ENCODE measurements at places on chromosomes 4 and X.

DNA sequence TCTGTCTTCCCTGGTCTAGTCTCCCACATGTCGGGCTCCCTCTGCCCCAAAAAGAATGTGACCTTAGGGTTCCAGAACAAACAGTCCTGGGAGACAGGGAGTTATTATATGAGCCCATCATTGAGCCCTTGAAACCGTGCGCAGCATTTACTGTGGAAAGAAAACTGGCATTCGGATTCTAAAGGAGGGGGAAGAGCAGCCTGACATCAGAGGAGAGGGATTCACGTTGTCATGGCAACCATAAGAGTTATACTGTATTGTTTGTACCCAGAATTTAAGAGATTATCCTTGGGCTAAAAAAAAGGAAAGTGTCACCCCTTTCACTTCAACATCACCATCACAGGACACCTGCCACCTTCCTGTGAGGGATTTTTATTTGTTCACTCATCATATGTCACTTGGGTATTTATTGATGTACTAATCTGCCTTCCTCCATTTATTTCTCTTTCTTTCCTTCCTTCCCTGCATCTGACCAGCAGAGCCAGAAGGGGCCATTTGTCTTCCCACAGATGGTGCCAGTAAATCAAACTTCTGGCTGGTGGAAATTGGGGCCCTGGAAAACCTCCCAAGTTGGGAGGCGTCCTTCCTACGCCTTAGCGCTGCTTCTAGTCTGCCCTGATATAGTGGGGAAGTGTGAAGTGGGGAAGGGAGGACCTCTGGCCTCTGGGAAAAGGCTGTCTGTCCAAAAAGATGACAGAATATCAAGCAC is 64.9 kb upstream of the FRMPD3 start:
- no peak for DNase-seq

- DNase-seq: no peak
Observed at GRCh38 chr4:68719075-68719473, 48.6 kb upstream of the UGT2B15 start.

- no peak for DNase-seq
Observed at GRCh38 chr4:68929076-68929737, 22.4 kb downstream of the UGT2A3 start.

DNA sequence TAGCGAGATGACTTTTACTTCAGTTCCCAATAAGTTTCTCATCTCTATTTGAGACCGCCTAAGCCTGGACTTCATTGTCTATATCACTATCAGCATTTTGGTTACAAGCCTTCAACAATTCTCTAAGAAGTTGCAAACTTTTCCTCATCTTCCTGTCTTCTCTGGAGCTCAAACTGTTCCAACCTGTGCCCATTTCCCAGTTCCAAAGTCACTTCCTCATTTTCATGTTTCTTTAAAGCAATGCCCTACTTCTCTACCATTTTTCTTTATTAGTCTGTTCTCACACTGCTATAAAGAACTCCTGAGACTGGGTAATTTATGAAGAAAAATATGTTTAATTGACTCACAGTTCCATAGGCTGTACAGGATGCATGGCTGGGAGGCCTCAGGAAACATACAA is 251.9 kb downstream of the TECRL start:
- no peak for DNase-seq

DNA sequence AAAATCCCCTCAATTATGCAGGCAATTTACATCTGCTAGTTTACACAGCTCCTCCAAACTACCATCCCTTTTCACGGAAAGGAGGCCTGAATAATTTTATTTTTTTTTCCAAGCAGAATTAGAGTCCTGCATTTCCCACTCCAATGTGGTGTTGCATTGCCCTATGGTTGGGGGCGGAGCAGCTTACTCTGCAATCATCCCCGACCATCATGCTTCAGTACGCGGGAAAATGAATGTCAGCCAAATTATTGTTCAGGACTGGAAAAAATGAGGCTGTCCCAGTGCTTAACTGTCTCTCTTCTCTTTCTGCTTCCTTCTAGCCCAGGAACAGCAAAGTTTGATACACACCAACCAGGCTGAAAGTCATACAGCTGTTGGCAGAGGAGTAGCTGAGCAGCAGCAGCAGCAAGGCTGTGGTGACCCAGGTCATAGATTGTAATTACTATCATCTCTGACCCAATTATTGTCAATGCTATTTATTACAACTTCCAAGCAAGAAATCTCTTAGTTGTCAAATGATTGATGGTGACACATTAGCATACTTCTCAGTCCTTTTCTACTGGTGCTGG is 28.3 kb downstream of the MMRN1 start:
- no peak for DNase-seq

- no peak for DNase-seq
Observed at GRCh38 chr4:81498551-81499099, 26.9 kb upstream of the RASGEF1B start.

DNA sequence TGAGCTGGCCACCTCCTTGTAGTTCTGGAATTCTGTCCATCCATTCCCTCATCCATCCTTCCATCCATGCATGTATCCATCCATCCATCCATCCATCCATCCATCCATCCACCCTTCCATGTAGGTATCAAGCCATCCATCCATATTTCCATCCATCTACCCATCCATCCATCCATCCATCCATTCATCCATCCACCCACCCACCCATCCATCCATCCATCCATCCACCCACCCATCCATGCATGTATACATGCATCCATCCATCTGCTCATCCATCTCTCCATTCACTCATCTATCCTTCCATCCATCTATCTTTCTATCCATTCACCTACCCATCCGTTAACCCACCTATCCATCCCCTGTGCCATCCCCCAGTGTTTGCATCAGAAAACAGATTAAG is 153.6 kb upstream of the STX18 start:
- no peak for DNase-seq

- DNase-seq: no peak
Observed at GRCh38 chr4:187077744-187078401, 354.2 kb upstream of the FAT1 start.

DNA sequence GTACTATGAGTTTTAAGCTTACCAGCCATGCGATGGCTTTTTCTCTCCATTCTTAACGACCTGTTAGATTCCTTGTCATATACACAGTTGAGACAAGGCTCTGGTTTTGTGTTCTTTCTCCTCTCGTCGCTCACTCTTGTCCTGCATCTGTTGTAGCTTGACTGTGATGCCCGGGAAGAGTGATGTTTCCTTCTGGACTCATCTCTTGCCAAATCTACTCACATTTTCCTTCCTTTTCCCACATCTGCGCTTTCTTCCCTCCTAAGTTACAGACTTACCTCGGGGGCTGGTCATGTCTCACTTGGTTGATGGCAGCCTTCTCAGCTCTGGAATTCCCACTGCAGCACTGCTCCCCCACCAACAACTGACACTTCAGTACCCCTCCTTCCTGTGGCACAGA is 4.8 kb upstream of the MAP7D3 start:
- DNase-seq: no peak

GRCh38 chr4:107885865-107886264 is 45.5 kb upstream of the CYP2U1 start:
- no peak for DNase-seq

GRCh38 chr4:139239127-139239772 is 40.8 kb downstream of the MGARP start:
- no peak for DNase-seq

- DNase-seq: no peak
Observed at GRCh38 chrX:7120878-7121219, 26.7 kb upstream of the STS start.

DNA sequence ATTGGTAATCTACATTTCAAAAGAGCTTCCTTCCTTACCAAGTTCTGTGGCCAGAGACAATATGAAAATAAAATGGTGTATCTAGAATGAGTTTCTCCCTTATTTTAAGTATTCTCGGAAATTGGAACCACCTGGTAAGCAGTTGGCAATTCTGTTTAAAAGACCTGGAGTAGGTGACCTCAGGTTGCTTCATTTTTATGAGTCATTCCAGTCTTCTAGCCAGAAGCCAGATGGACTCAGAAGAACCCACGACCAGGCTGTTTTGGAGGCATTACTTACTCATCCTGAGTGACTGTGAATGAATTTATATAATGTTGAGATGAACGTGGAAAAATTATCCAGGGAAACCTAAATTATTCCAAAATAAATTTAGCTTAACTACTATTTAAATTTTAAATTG is 9.1 kb downstream of the BMPR1B start:
- no peak for DNase-seq

GRCh38 chr4:87540146-87541058 is 11.2 kb upstream of the SPARCL1 start:
- DNase-seq: peak; percentile 84

All from fibroblast of pulmonary artery (primary cell).